ENCODE measurements at places on chromosomes 2 and 18. TPM values are rescaled to one million over a fixed set of nuclear protein-coding genes. Genes with fewer than 3 reads are reported as not detected.

MC2R gene
- polyA plus RNA-seq: not detected

PKP4 gene
- 21.5 TPM for polyA plus RNA-seq

EMX1 gene
- polyA plus RNA-seq: 0.05 TPM

MAT2A gene
- 113 TPM for polyA plus RNA-seq

DAW1 gene
- not detected for polyA plus RNA-seq

OXER1 gene
- 0.48 TPM for polyA plus RNA-seq

EVX2 gene
- polyA plus RNA-seq: not detected

USP37 gene
- 2.3 TPM for polyA plus RNA-seq

HRH4 gene
- not detected for polyA plus RNA-seq

CASP8 gene
- polyA plus RNA-seq: 12.8 TPM

PDCL3 gene
- 35.4 TPM for polyA plus RNA-seq

RAB11FIP5 gene
- polyA plus RNA-seq: 8.7 TPM

FNDC4 gene
- polyA plus RNA-seq: 34.0 TPM

BOK gene
- 38.7 TPM for polyA plus RNA-seq

BMP10 gene
- polyA plus RNA-seq: not detected

CROCC2 gene
- 0.12 TPM for polyA plus RNA-seq

RGPD8 gene
- 1.0 TPM for polyA plus RNA-seq

SERPINB12 gene
- polyA plus RNA-seq: 0.16 TPM

CCDC74A gene
- polyA plus RNA-seq: 3.4 TPM

GPC1 gene
- polyA plus RNA-seq: 57.9 TPM

CCL20 gene
- polyA plus RNA-seq: 8.4 TPM

PLCD4 gene
- 5.4 TPM for polyA plus RNA-seq

RAPH1 gene
- 3.8 TPM for polyA plus RNA-seq

SERPINB7 gene
- polyA plus RNA-seq: 0.94 TPM

ALK gene
- polyA plus RNA-seq: 0.04 TPM

RFTN2 gene
- polyA plus RNA-seq: 0.24 TPM

CCT7 gene
- polyA plus RNA-seq: 164 TPM

VIT gene
- 2.8 TPM for polyA plus RNA-seq
